A549 treated with RU486 at 1 μM for 4 hours (cell line): ENCODE measurements at places on chromosomes 6 and 20. TPM values are rescaled to one million over a fixed set of nuclear protein-coding genes. Genes with fewer than 3 reads are reported as not detected.

Gene POPDC3
- 21.6 to 30.9 TPM (median 29.2 TPM) in 5 replicates for total RNA-seq

Gene TFAP2C
- total RNA-seq: 12.3 to 16.1 TPM (median 12.7 TPM) in 5 replicates

Gene ANKRD66
- not detected in 5 replicates for total RNA-seq

Gene HTR1B
- total RNA-seq: 0.07 to 0.09 TPM in 2 of 5 replicates, not detected in the others

Gene OOEP
- total RNA-seq: not detected in 5 replicates

Gene HLA-C
- total RNA-seq: 44.7 to 60.0 TPM (median 50.9 TPM) in 5 replicates

Gene CST5
- total RNA-seq: not detected in 5 replicates

Gene STXBP5
- 8.7 to 12.0 TPM (median 9.3 TPM) in 5 replicates for total RNA-seq
